ENCODE measurements at places on chromosomes 1 and 21.

DNA sequence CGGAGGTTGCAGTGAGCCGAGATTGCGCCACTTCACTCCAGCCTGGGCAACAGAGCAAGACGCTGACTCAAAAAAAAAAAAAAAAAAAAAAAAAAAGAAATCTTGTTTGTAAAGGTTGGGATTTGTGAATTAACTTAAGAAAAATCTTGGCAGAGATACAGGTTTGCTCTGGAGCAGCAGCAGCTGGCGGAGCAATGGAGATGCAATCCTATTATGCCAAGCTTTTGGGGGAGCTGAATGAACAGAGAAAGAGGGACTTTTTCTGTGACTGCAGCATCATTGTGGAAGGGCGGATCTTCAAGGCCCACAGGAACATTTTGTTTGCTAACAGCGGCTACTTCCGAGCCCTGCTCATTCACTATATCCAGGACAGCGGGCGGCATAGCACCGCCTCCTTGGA, 5.6 kb downstream of the ZBTB8B start:
- DNase-seq = no peak

GRCh38 chr1:212034516-212035122, 738 bp downstream of the INTS7 start:
- DNase-seq = no peak

- no peak for DNase-seq
Measured at GRCh38 chr1:98515744-98516143, 145.8 kb upstream of the SNX7 start.

- DNase-seq = peak; percentile 18
Measured at GRCh38 chr1:25544819-25545218, 1.4 kb downstream of the LDLRAP1 start.

GRCh38 chr1:94654459-94654858, 112.9 kb upstream of the F3 start:
- peak; percentile 38 for DNase-seq

- DNase-seq = peak; percentile 91
Measured at GRCh38 chr21:39885119-39885848, 18.0 kb downstream of the PCP4 start.

DNA sequence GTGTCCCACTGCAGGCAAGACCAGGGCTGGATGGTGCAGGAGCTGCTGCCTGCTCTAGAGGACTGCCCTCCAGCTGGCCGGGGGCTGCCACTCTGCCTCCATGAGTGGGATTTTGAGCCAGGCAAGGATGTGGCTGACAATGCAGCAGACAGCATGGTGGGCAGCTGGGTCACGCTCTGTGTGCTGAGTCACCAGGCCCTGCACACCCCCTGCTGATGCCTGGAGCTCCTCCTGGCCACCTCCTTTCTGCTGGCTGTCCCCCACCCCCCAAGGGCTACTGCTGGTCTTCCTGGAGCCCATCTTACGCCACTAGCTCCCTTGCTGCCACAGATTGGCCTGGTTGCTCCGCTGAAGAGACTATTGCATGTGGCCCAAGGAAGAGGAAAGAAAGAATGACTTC, 3.9 kb upstream of the ZSCAN20 start:
- DNase-seq = no peak

GRCh38 chr1:161206411-161207140, 4.4 kb downstream of the NDUFS2 start:
- DNase-seq = no peak

DNA sequence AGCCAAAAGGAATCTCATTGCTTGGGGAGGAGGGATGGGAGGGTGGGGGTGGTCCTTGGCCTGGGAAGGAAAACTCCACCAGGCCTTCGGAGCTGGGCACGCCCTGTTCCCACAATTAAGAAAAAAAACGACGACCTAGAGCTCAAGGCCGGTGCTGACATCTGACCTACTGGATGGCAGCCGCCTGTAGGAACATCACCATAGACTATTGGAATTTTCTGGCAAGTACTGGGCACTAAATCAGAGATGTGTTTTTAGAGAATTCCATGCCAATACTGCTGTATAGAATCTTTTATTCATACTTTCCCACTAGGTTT, 729 bp downstream of the NADK start:
- no peak for DNase-seq

- DNase-seq = peak; percentile 52
Measured at GRCh38 chr21:45555557-45556301, 13.5 kb upstream of the SLC19A1 start.

GRCh38 chr1:170668209-170669106, 4.5 kb downstream of the PRRX1 start:
- DNase-seq = peak; percentile 66

DNA sequence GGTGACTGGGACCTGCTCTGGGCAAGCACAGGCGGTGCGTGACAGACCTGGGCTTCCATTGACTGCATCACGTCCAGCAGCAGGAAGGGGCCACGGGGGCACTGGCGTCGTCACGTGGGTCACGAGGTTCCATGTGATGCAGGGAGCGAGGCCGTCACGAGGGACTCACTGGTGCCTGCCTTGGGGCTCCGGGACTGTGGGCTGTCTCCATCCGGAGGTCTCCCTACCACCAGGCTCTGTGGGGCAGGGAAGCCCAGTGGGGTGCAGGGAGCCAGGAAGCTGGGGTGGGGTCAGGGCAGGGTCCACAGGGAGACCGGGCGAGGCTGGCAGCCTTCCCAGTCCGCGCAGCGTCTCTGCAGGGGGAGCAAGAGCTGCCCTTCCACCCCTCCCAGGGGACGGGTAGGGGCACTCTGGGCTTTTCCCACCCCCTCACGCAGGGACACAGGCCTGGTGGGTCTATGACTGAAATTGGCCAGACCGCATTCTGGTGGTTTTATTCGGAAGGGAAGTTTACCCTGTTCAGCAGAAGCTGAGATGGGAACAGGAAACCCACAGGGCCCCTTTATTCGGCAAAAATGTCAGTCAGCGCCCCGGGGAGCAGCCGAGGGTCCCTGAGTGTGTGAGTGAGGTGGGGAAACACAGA, 416 bp upstream of the TNFRSF14 start:
- no peak for DNase-seq

DNA sequence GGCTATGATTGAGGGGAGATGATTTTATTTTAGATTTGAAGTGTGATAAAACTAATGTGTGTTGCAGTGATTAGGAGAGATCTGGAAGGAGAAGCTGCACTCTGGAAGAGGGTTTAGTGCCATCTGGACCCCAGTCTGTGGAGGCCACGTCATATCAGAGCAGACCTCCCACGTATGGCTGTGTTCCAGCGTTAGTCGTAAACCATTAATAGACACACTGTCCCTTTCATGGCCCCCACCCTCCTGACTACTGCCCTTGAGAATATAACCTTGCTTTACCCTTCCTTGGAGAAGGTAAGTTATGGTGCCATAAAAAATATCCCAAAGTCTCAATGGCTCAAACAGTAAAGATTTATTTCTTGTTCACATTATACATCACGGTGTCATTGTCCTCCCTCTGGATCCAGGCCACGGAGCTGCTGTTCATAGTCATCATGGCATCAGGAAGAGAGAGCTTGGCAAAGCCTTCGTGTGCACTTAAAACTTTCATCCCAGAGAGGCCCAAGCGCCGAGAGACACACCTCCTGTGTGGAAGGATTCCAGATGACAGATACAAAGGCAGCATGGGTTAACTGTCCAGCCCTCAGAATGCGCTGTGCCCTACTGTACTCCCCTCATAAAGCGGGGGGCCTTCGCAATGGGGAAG, 33.2 kb downstream of the RHOU start:
- DNase-seq = no peak

DNA sequence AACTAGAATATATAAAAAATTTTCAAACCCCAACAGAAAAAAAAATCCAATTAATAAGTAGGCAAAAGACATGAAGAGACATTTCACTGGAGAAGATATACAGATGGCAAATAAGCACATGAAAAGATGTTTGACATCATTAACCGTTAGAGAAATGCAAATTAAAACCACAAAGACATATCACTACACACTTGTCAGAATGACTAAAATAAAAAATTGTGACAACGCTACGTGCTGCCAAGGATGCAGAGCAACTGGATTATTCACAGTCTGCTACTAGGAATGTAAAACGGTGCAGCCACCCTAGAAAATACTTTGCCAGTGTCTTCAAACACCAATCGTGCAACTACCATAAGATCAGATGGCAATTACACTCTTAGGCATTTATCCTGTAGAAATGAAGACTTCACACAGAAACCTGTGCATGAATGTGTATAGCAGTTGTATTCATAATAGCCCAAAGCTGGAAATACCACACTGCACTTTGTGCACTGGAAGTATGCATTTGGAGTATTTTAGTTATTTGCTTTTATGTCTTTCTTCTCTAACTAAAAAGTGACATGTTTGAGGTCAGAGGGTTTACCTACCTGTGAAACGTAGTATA, 75.3 kb upstream of the PALMD start:
- no peak for DNase-seq

- DNase-seq = no peak
Measured at GRCh38 chr1:64983110-64983509, 16.8 kb upstream of the JAK1 start.

DNA sequence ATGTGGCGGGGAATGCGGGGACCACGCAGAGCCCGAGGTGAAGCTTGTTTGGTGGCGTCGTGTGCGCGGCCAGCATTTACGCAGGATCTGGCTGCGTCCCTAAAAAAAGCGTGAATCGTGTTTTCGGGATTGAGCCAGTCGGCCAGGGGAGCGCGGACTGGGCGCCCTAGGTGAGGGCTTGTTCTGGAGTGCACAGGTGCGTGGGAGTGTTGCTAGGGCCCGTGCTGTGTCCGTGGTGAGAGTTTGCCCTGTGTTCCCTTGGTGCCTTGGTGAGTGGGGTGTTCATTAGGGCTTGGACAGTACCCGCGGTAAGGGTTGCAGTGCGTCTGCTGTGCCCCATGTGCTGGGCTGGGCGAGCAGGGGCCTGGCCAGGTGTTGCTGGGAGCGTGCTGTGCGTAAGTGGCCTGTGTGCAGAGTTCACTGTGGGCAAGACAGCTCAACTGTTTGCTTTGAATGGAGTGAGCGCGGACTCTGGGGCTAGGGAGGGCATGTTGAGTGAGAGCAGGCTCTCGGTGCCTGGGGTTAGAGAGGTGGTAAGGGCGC, 673 bp downstream of the CD46 start:
- peak; percentile 41 for DNase-seq

- DNase-seq = no peak
Measured at GRCh38 chr1:180101411-180101810, 53.3 kb upstream of the QSOX1 start.

GRCh38 chr1:22633697-22634463, 2.5 kb upstream of the C1QA start:
- DNase-seq = no peak

GRCh38 chr1:183891158-183891856, 86.4 kb downstream of the RGL1 start:
- DNase-seq = no peak

- no peak for DNase-seq
Measured at GRCh38 chr1:231177936-231178335, 16.1 kb downstream of the TRIM67 start.

DNA sequence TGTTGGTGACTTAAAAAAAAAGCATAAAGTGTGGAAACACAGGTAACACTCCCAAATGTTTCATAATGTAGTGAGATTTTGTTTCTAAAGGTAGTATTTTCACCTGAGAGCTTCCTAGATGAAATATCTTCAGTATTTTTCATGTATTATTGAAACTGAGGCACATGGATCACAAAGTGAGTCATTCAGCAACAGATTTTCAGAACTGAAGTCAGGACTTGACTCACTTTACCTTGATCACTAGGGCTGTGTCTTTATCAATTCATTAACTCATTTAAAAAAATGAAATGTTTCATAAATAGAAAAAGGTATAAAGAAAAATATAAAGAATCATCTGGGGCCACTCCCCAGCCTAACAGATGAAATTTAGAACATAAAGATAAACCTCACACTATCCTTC, 66.5 kb upstream of the RCC1 start:
- no peak for DNase-seq

GRCh38 chr1:88126467-88126866, 557.6 kb upstream of the PKN2 start:
- no peak for DNase-seq

DNA sequence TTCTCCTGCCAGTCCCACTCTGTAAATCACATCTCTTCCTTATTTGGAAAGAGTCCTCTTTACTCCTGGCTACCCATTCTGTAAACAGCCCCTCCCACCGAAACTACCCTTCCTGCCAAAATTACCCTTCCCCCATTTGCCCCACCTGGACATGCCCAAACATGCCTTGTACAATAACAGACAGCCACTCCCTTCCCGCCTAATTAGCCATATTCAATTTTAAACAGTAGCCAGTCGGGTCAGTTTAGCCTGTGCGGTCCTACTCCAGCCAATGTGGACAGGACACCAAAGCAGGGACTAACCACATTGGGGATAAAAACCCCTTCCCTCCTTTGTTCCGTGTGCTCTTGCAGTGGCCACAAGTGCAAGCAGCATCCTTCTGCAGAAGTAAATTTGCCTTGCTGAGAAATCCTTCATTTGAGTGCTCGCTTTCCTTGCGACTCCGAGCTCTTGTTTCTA, 56.3 kb upstream of the MAP10 start:
- no peak for DNase-seq

DNA sequence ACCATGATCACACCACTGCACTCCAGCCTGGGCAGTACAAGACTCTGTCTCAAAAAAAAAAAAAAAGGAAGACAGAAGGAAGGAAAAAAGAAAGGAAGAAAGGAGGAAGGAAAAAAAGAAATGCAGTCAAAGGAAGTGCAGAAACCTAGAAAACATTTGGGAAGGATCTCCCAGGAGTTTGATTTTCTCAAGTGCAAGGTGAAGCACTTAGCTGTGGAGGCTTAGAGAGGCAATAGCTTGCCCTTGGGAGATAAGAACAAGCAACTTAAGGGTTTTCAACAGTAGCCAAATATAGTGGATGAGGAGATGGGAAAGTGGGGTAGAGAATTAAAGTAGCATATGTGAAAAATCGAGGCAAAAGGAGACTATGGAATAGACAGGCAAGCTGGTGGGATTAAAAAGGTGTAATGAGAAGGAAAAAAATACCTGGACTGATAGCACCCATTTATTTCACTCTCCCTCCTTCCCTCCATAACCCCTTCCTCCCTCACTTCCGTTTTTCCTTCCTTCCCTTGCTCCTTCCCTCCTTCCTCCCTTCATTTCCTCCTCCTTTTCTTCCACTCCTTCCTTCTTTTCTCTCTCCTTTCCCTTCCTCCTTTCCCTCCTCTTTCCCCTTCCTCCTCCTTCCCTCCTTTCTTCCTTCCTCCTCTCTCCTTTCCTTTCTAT, 6.8 kb upstream of the FAM89A start:
- no peak for DNase-seq

- DNase-seq = no peak
Measured at GRCh38 chr1:153348511-153349362, at the start of gene PGLYRP4. PGLYRP4 (minus strand) TSS chr1:153348841; CDS start chr1:153347932, 909 bp downstream.

GRCh38 chr1:96968983-96969382, 247.4 kb downstream of the PTBP2 start:
- no peak for DNase-seq

GRCh38 chr1:247368490-247369145, 37.0 kb upstream of the ZNF496 start:
- DNase-seq = no peak

Data from NCI-H1105 treated with DMSO at 0.1 percent for 48 hours (cell line).